ENCODE measurements at places on chromosomes 7 and 10.

- peak; percentile 43 for DNase-seq
These were observed 181.3 kb downstream of the MAGI2 start for GRCh38 chr7:79272066-79272669.

- DNase-seq: no peak
These were observed 331.9 kb upstream of the NUPR2 start for GRCh38 chr7:56447864-56448693.

DNA sequence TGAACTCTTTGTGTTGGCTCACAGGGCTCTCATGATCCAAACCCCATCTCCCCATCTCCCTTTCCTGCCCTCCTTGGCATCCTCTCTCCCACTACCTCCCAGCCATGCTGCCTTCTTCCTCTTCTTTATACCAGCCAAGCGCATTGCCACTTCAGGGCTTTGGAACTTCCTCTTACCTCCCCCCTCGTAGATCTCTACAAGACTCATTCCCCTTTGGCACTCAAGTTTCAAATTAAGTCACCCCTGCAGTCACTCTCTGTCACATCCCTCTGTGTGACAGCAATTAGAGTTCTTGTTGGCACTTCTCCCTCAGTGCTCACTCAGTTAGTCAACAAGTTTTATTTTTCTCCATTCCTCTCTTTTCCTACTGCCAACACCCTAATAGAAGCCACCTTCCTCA, 20.8 kb upstream of the NRP1 start:
- no peak for DNase-seq

- no peak for DNase-seq
These were observed 246.0 kb downstream of the RNLS start for GRCh38 chr10:88337134-88337533.

GRCh38 chr10:132555648-132556575, 18.3 kb downstream of the INPP5A start:
- DNase-seq: no peak

DNA sequence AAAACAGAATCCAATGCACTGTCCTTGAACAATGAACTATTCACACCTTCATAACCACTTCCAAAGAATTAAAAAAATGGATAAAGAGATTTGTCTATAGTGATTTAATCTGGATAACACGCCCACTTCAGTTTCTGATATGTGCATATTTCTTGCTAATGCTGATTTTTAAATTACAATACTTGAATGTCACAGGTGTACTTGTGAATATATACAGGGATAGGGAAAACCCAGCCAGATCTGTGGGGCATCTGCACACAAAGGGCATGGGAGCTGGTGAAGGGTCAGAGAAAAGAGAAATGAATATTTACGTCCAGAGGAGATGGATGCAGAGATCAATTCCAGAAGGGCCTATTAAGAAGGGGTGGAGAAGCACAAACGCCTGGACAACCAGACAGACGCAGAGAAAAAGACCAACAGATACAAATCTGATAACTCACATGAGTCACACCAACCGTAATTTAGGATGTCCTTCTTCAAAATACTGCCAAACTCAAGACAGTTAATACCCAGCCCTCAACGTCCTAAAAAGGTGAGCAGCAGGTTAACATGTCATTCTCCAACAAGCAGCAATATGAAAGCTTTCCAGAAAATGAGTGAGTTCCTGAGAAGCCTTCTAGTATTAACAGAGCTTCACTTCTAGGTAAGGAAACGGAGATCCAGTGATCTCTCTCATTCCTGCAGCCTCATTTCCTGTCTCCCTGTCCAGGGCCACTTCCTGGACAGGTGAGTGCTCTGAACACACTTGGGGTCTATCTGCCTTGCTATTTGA, 41.9 kb downstream of the PIP4K2A start:
- no peak for DNase-seq

GRCh38 chr7:96527133-96527827, 182.4 kb downstream of the SEM1 start:
- DNase-seq: no peak

DNA sequence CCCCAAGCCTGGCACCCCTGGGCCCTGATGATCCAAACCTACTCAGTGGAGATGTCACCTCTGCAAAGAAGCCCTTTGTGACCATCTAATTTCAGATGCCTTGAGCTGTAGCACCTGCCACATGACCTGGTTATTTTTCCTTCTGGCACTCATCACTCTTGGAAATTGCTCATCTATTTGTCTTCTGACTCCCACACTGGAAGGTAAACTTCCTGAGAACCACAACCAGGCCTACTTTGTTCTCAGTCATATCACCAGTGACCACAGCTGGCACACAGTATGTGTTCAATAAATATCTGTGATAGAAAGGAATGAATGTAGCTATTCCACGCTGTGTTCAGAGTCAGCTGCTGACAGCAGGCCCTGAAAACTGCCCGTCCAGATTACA, 97.1 kb downstream of the SH3PXD2A start:
- DNase-seq: no peak

GRCh38 chr10:47299611-47300428, at the start of gene GDF10:
Gene GDF10, plus strand, starts transcription at chr10:47300197. Its CDS starts 455 bp downstream, at chr10:47300652.
- no peak for DNase-seq

DNA sequence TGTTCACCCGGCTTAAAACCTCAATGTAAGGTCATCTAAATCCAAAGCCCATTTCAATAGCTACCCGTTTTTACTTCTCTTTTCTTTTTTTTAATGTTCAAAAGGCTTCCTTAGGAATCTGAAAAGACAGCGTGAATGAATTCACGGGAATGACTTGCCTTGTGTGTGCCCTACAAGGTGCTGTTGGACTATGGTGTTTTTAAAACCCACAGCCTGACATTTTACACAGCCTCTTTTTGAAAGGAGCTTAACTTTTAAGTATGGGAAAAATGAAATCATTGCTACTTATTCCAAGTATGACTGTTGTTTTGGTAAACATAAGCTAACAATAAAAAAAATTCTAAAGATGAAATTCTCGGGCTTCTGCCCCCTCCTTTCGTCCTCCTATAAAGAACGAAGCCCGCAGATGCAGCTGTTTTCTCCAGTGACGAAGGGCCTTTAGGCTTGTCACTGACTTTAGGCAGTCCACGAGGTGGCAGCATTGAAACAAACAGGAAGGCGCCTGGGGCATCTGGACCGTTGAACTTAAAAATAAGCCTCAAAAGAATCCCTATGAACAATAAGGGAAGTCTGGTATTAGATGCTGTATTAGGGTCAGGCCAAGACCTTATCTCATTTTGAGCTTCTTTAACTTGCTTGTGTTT, 141.3 kb downstream of the NRP1 start:
- DNase-seq: no peak

DNA sequence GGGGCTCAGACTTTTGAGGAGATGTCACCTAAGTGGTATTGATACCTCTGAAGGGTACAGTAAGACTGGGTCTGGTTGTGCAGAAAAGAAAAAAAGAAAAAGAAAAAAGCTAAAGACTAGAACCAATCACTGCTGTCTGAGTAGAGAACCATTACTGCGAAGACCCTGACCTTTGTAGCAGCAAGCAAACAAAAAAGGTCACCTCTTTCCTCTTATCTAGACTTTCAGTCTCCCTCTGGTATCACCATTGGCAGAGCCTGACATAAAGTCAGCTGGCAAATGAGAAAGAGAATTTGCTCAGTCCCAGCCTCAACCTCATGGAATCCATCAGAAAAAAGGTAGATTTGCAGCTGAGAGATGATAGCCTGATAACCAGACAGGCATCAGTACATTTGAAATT, 2.6 kb upstream of the DNTT start:
- no peak for DNase-seq

DNA sequence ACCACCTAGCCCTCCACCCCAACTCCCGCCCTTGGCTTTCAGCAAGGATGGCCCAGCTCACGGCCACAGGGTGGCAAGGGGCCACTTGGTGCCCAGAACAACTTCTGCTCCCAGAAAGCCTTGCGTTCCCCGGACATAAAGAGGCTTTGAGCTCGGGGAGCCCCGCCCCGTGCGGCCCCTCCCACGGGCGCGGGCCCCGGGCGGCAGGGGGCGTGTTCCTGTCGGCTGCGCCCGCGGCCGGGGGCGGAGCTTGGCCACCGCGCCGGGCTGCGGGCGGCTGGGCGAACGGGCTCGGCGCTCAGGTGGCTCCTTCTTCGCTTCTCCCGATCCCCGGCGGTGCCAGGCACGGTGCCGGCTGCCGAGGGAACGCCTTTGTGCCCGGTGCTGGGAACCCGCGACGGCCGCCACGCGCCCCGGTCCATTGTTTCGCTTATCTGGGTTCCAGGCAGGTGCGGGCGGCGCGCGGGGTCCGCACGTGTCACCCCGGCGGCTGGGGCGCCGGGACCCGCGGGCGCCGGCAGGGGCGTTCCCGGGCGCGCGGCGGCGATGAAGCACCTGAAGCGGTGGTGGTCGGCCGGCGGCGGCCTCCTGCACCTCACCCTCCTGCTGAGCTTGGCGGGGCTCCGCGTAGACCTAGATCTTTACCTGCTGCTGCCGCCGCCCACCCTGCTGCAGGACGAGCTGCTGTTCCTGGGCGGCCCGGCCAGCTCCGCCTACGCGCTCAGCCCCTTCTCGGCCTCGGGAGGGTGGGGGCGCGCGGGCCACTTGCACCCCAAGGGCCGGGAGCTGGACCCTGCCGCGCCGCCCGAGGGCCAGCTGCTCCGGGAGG, at the start of gene NFE2L3:
Gene NFE2L3, plus strand, starts transcription at position 246 of the 829 bp plus-strand sequence. Its CDS starts 301 bp downstream, at position 547.
- DNase-seq: peak; percentile 65

DNA sequence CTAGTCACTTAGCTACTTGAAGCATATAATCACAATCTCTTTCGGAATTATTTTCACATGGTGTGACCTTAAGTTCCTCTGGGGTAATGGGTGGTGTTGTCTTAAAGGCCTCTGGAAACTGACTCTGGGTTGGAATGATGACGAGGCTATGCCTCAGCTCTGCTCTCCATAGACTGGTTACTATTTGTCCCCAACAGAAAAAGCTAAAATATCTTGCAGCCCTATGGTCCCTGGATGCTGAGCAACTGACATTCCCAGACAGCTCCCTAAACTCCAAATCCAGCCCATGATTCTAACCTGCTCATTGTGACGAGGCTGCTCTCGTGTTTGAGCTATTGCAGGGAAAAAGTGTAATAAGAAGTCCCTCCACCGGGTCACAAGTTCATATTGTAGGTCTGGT, 51.6 kb downstream of the HBP1 start:
- no peak for DNase-seq

GRCh38 chr7:7329326-7329725, 147.0 kb downstream of the C1GALT1 start:
- no peak for DNase-seq

DNA sequence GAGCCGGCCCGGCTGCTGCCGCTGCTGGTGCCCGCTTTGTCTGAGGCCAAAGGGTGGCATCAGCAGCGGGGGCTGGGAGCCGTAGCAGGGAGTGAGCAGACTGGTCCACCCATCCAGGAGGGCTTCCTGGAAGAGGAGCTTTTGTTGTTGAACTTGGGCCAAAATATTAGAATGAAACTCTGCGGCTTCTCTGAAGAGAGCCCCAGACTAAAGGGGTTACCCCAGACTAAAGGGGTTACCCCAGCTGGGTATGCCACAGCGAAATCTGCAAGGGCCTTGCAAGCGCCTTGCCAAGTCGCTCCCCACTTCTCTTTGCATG, 154.7 kb upstream of the ZMIZ1 start:
- no peak for DNase-seq
